Upper lobe of left lung (tissue), 6 donors: ENCODE measurements at places on chromosomes 6 and 20. TPM values are rescaled to one million over a fixed set of nuclear protein-coding genes. Genes with fewer than 3 reads are reported as not detected.

- no peak overlapping the region for H3K27ac ChIP-seq
- DNase-seq: peak; percentile 82
- H3K4me3 ChIP-seq: no peak overlapping the region
- H3K27me3 ChIP-seq: no peaks in the 10 kb centered on the region
- no peaks in the 10 kb centered on the region for H3K4me1 ChIP-seq
Observed at GRCh38 chr6:46688117-46688965, 656 bp downstream of the TDRD6 start.

- H3K4me1 ChIP-seq: no peaks in the 10 kb centered on the region
- H3K36me3 ChIP-seq: no peaks in the 10 kb centered on the region
- H3K27ac ChIP-seq: no peak overlapping the region
Observed at GRCh38 chr6:41228616-41229015, 467 bp downstream of the TREML4 start.

LRRC73 gene
- total RNA-seq: 0.34 TPM

DNA sequence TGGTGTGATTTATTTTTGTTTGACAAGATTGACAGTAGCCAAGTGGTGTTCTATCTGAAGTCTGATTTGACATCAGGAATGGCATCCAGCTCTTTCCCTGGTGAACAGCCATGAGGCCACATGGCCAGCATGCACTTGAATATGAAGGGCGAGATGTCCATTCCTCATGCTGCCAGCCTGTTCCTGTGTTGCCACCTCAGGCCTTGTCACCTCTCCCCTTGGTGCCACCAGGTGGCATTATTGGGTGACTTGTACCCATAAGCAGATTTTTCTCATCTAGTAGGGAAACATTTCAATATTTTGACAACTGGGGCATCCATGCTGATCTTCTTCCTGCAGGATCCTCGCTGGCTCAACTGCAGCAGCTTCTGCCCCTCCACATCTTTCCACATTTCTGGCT lies 199.1 kb downstream of the ERMARD start:
- no peak overlapping the region for H3K4me3 ChIP-seq
- no peak for DNase-seq
- H3K27me3 ChIP-seq: no peaks in the 10 kb centered on the region
- no peak overlapping the region for H3K27ac ChIP-seq

SLC24A3 gene
- 8.1 TPM for total RNA-seq

GRCh38 chr6:84333842-84334241 lies 106.4 kb upstream of the CEP162 start:
- no peaks in the 10 kb centered on the region for H3K4me1 ChIP-seq
- H3K27me3 ChIP-seq: no peaks in the 10 kb centered on the region
- no peak for DNase-seq
- H3K36me3 ChIP-seq: no peaks in the 10 kb centered on the region

DNA sequence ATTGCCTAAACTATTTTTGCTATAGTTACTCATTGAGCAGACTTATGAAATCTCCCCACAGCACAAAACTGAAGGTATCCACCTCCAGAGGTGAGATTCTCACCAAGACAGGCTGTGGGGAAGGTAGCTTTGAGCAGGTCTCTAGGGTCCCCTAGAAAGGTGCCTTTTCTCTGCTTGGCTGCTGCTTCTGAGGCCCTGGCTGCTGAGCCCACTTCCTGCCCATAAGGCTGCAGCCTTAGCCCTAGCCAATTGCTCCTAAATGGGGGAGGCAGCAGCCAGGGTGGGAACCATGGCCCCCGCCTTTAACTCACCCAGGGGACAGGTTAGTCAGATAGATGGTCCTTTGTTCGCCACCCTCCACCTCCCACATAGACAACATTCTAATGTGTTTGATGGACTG lies 3.6 kb downstream of the NT5E start:
- peaks cover 6% of the 10 kb centered on the region for H3K27me3 ChIP-seq
- H3K4me3 ChIP-seq: no peak overlapping the region
- no peak overlapping the region for H3K27ac ChIP-seq
- DNase-seq: no peak

OXT gene
- not detected for total RNA-seq

DNA sequence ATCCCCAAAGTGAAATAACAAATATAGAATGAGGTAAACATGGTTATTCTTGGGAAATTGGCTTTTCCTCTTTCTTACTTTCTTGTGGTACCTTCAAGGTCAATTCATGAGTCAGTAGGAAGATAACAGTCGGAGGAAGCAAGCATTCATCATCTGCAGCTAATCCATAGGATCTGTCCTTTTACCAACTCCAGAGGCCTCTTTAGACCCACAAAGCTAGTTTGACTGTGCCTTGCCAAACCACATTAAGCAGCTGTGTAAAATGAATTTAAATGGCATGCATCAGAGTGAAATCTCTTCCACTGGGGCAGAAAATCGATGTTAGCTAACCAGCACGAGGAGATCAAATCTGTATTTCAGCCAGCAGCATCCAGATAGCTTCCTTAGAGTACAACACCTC lies 171.3 kb downstream of the TMEM242 start:
- H3K27ac ChIP-seq: no peak overlapping the region
- H3K36me3 ChIP-seq: peaks cover 37% of the 10 kb centered on the region
- no peaks in the 10 kb centered on the region for H3K4me1 ChIP-seq
- H3K4me3 ChIP-seq: no peak overlapping the region

GRCh38 chr6:124613031-124613430 lies 349.2 kb upstream of the RNF217 start:
- no peaks in the 10 kb centered on the region for H3K4me1 ChIP-seq
- no peak overlapping the region for H3K27ac ChIP-seq
- no peaks in the 10 kb centered on the region for H3K27me3 ChIP-seq

- H3K27ac ChIP-seq: no peak overlapping the region
- H3K36me3 ChIP-seq: no peaks in the 10 kb centered on the region
- no peaks in the 10 kb centered on the region for H3K27me3 ChIP-seq
- DNase-seq: no peak
- H3K4me1 ChIP-seq: no peaks in the 10 kb centered on the region
Observed at GRCh38 chr6:119643876-119644275, 294.3 kb upstream of the MAN1A1 start.

GRCh38 chr6:593139-593906 lies 63.6 kb downstream of the HUS1B start:
- no peak overlapping the region for H3K27ac ChIP-seq
- H3K36me3 ChIP-seq: peaks cover 57% of the 10 kb centered on the region

DNA sequence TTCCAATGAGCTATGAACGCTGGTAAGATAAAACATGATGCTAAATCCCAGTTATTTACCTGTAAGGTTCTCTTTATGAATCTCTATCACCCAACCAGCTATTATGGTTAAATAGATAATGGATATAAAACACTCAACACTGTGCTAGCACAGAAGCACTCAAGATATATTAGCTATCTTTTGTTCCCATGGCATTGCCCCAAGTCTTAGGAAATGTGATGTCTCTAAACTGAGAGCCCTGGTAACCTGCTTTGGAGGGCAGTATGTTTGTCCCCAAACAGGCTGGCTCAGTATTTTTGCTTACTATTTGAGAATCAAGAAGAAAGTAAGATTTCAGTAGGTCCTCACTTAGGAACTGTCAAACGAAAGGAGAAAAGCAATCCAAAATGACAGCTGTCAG lies 90.5 kb downstream of the BTBD9 start:
- DNase-seq: no peak
- H3K27me3 ChIP-seq: no peaks in the 10 kb centered on the region
- no peak overlapping the region for H3K27ac ChIP-seq
- H3K4me3 ChIP-seq: no peak overlapping the region

- H3K4me1 ChIP-seq: no peaks in the 10 kb centered on the region
- no peak overlapping the region for H3K27ac ChIP-seq
- no peaks in the 10 kb centered on the region for H3K36me3 ChIP-seq
- H3K27me3 ChIP-seq: no peaks in the 10 kb centered on the region
- DNase-seq: no peak
Observed at GRCh38 chr6:39530201-39530759, 194.9 kb downstream of the KIF6 start.
